Right atrium auricular region (tissue), 2 donors: ENCODE measurements at places on chromosomes 1 and 21. TPM values are rescaled to one million over a fixed set of nuclear protein-coding genes. Genes with fewer than 3 reads are reported as not detected.
A peak's percentile ranks its signal among the peaks of the same experiment; 100 is the strongest.

The IPO9 gene
- 10.7 TPM for total RNA-seq

DNA sequence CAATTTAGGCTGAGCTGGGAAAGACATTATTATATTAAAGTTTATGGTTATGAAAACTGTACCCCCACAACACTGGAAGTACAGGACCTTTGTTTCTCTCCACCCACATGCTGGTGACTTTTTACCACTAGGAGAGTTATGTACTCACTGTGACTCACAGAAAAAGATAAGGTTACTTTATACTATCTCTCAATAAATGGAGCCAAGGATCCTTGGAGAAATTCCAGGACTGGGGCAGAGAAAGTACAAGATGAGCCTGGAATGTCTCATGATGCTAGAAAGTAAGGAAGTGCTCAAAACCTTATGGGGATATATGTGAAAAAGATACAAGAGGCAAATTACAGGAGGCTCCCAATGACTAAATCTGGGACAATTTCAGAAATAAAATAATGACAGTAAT is 63.9 kb upstream of the C1orf105 start:
- DNase-seq = no peak

- DNase-seq = no peak
Observed at GRCh38 chr1:11828511-11828910, 19.1 kb downstream of the NPPA start.

- no peak for DNase-seq
Observed at GRCh38 chr1:21518774-21519455, 9.7 kb downstream of the ALPL start.

The CNR2 gene
- not detected for total RNA-seq

- DNase-seq = no peak
Observed at GRCh38 chr1:38053416-38054091, 7.0 kb upstream of the POU3F1 start.

- DNase-seq = no peak
Observed at GRCh38 chr1:31441970-31442647, 29.1 kb downstream of the SERINC2 start.

GRCh38 chr1:19892628-19893168 is 10.5 kb downstream of the OTUD3 start:
- DNase-seq = no peak

The CHI3L1 gene
- total RNA-seq = 0.85 TPM

DNA sequence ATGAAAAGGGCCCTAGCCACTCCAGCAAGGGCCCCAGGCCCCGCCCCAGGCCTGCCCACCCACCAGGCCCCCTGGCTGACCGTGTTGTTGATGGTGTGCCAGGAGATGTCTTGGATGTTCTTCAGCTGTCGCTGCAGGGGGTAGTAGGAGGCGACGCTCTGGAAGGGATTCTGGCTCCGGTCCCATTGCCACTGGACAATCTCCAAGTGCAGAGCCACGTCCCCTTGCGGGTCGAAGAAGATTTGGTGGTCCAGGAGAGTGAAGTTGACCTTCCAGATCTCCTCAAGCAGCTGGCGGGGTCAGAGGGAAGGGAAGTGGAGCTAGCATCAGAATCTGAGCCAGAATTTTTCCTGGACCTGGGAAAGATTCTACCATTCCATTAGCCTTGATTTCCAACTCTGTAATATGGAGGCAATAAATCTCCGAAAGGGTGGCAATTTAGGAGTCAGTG is 10.2 kb downstream of the TAS1R2 start:
- no peak for DNase-seq

The TMEM54 gene
- 4.7 TPM for total RNA-seq

GRCh38 chr1:17745479-17745955 is 9.6 kb upstream of the ACTL8 start:
- DNase-seq = no peak

The SPRR1B gene
- not detected for total RNA-seq

GRCh38 chr1:164440232-164440631 is 118.8 kb upstream of the PBX1 start:
- DNase-seq = no peak

DNA sequence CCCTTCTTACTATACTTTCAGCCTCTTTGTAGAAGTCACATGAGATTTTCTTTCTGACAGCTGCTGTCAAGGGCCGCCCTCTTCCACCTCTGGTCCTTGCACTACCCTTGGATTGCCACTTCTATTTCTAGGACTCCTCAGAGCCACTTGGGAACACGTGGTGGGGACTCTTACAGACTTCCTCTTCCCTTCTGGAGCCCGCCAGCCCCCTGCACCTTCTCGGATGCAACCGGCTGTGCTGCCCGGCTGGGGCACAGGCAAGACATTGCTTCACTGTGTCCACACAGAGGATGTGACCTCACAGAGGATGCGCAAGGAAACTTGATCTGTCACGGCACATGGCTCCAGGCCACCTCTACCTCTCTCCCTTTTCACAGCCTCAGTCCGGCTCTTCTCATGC is 2.4 kb upstream of the IKBKE start:
- peak; percentile 68 for DNase-seq

DNA sequence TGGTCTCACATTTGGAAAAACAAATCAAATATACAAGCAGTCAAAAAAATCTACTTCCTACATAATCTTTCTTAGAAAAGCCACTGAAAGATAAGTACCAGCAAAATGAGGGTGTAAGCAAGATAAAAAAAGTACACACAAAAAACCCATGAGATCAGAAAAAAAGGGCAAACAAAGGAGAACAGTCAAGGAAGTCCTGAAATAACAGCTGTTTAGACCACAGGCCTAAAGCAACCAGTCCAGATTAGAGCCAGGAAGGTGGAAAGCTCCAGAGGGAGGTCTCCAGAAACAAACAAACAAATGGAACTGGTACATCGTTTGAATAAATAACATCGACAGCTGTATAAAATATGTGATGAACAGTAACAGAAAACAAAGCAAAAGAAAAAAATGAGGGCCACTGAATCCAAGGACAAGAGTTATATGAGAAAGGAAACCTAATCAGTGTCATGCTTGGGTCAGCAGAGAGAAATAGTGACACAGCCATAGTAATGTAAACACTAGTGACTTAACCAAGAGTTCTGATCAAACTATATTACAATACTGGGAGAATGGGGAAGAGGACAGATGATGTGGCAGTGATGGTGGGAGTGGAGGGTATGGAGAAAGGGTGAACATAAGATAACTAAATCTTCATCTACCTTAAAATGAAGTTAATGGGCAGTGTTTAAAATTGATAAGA is 67.5 kb downstream of the NVL start:
- no peak for DNase-seq

The NCMAP gene
- 0.22 TPM for total RNA-seq

DNA sequence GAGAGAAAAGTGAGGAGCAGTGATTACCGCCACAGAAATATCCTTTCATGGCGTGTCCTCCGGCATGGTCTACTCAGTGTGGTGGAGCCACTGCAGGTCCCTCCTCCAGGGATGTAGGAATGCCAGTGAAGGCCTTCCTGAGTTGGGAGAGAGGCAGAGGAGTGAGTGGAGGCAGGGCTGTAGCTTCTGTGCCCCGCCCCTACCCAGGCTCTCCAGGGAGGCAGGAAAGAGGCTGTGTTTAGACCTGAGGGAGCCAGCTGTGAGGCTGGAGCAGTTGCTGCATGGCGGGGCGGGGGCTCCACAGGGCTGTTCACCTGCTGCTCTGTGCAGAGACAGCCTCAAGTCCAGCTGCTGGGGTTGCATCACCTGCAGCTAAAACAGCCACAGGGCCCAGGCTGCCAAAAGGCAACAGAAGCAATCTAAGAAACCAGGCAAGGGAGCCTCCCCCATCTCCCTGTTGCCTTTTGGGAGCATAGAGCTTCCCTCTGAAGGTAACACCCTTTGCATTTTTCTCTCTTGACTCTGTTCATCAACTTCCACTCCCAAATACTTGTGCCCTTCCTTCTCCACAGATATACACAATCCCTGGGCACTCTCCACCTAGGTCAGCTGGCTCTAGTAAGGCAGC is 801 bp upstream of the ANXA9 start:
- DNase-seq = no peak

GRCh38 chr1:78005755-78006154 is 1.0 kb downstream of the DNAJB4 start:
- no peak for DNase-seq

- no peak for DNase-seq
Observed at GRCh38 chr1:11176081-11176706, 13.0 kb upstream of the ANGPTL7 start.

The USH2A gene
- 5.6 TPM for total RNA-seq

The UBE2U gene
- total RNA-seq = not detected

The MACO1 gene
- 14.5 TPM for total RNA-seq

The PLEKHA6 gene
- 25.7 TPM for total RNA-seq

DNA sequence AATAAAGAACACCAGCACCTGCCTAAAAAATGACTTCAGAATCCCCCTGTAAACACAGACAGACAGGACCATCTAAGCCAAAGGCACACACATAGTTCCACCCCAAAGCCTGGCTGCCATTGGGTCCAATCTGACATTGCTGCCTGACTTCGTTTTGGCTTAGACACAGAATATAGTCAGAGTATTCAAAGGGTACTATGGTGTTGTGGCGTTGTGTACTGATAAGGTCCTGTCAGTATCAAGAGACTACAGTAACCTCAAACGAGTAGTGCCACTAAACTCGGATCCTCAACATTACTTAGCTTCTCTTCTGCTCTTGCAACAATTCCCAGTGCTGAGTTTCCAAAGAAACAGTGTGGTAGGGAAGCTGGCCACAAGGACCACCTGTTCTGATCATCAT is 169.3 kb upstream of the NR5A2 start:
- no peak for DNase-seq

The MAEL gene
- 6.7 TPM for total RNA-seq

DNA sequence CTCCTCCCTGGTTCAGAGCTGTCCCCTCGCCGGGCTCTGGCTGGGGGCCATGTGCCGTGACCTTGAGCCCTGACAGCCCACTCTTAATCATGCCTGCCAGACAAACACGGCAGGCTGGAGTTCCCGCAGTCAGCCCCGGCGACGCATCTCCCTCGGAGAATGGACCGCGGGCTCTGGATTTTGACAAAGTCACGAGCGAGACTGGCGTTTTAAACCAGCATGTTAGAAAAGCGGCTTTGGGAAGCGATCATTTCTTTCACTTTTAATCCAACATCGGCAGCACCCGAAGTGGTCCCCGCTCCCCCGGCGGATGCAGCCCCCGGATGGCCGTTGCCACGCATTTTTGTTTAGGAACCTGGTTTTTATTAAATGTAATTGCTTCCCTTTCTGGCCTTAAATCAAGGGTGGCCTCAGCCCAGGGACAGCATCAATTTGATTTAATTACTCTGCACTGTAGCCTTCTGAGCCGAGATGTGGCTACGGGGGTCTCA is 70.9 kb downstream of the PRDM16 start:
- DNase-seq = no peak

- DNase-seq = peak; percentile 78
Observed at GRCh38 chr1:47725992-47726855, 271.0 kb downstream of the TRABD2B start.

GRCh38 chr1:107141491-107142126 is 770 bp downstream of the NTNG1 start:
- no peak for DNase-seq

GRCh38 chr1:116515702-116516101 is 55.1 kb downstream of the CD58 start:
- DNase-seq = no peak

The SH3BGRL3 gene
- 66.0 TPM for total RNA-seq

GRCh38 chr1:89971600-89971999 is 23.3 kb upstream of the ZNF326 start:
- no peak for DNase-seq

The NEK2 gene
- 2.2 TPM for total RNA-seq

The SPRR1A gene
- total RNA-seq = not detected

DNA sequence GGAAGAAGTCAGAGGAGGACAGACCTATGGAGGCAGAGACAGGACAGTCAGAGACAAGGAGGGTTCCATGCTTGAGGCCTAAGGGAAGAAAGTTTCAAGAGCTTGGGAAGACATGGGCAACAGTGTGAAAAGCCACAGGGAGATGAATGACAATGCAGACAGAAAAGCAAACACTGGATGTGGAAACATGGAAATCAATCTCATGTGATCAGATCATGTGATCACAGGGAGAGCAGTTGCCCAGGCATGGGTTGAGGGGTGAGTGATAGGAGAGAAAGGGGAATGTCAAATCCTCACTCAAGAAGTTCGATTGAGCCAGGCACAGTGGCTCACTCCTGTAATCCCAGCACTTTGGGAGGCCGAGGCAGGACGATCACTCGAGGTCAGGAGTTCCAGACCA is 17.2 kb downstream of the PTAFR start:
- no peak for DNase-seq

The C1QC gene
- total RNA-seq = 31.4 TPM

DNA sequence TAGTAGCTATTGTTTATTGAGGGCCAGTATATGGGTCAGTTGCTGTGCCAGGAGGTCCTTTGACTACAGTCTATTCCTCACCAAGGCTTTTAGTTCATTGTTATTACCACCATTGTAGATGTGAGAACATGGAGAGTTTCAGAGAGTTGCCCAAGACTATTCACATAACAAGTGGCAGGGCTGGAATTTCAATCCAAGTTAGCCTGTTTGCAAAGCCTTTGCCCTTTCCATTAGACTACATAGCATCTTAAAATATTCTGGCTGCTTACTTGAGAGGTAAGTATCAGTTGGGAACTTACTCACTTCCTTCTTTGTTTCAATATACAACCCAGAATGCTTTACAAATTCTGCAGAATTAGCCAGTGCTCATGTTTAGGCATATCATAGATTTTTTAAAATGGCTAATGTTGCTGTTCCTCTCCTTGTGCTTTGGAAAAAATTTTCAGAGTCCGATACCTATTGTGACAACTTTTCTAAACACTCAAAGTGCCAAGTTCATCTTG is 141.2 kb downstream of the FGGY start:
- DNase-seq = no peak

The PTCH2 gene
- total RNA-seq = 0.22 TPM

DNA sequence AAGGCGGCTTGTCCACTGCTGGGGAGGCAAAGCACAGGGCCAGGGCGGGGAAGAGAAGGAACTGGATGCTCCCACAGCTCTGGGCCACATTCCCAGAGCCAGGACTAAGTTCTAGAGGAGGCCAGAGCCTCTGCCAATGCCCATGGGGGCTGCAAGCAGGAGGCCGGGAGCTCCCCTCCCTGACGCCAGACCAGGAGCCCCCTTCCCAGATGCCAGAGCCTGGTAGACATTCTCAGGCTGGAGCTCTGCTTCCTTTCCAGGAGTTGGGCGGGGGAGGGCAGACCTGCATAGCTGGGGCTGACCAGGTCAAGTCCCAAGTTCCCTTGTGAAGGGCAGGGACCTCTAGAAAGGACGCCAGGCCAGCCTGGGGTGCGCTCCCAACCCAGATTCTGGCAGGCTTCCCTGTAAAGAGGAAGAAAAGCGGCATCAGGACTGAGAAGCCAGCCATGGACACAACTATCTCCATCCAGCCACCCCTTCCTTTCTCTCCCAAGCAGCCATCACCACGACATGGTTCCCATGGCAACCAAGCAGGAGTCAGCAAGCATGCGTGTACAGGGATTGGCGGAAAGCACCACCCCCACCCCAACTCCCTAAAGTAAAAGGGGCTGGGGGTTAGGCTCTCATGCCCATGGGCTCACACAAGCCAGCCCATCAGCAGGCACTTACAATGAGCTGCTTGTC is 13.4 kb downstream of the KIF21B start:
- no peak for DNase-seq

The GBP3 gene
- total RNA-seq = 10.4 TPM

The VPS13D gene
- total RNA-seq = 65.2 TPM

DNA sequence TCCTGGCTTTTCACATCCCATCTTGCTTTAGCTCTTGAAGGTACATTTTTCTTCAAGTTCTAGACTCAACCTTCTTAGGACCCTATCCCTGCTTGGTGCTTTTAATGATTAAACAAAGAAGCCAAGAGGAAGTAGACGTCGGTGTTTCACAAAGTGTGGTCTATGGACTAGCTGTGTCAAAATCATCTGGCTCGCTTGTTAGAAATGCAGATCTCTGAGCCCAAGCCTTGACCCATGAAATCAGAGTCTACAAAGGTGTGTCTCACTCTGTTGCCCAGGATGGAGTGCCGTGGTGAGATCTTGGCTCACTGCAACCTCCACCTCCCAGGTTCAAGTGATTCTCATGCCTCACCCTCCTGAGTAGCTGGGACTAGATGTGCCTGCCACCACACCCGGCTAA is 295.5 kb upstream of the KAZN start:
- DNase-seq = no peak
